ENCODE measurements at places on chromosomes 2 and 18. TPM values are rescaled to one million over a fixed set of nuclear protein-coding genes. Genes with fewer than 3 reads are reported as not detected.

The TET3 gene
- polyA plus RNA-seq, result 4.7 TPM

The PLEK gene
- polyA plus RNA-seq, result 0.05 TPM

The MC5R gene
- polyA plus RNA-seq, result not detected

The DES gene
- polyA plus RNA-seq, result 0.21 TPM

The HOXD13 gene
- polyA plus RNA-seq, result not detected

The MYCN gene
- polyA plus RNA-seq, result not detected

The TMEM163 gene
- not detected for polyA plus RNA-seq

The CPS1 gene
- polyA plus RNA-seq, result 17.6 TPM

The FZD7 gene
- 0.38 TPM for polyA plus RNA-seq

The CEBPZOS gene
- polyA plus RNA-seq, result 44.7 TPM

The TRIM43 gene
- not detected for polyA plus RNA-seq

The CCDC74A gene
- polyA plus RNA-seq, result 0.17 TPM

The OBSL1 gene
- polyA plus RNA-seq, result 229 TPM

The ALPP gene
- polyA plus RNA-seq, result not detected

The VWA3B gene
- polyA plus RNA-seq, result not detected

The KIF1A gene
- polyA plus RNA-seq, result 0.01 TPM

The MBP gene
- 10.9 TPM for polyA plus RNA-seq

The ETAA1 gene
- polyA plus RNA-seq, result 9.1 TPM

The ABCG8 gene
- polyA plus RNA-seq, result 10.0 TPM

The UGT1A7 gene
- polyA plus RNA-seq, result not detected

The SIGLEC15 gene
- not detected for polyA plus RNA-seq

The VIT gene
- not detected for polyA plus RNA-seq

The CDK15 gene
- not detected for polyA plus RNA-seq

The ZFAND2B gene
- polyA plus RNA-seq, result 139 TPM

The SERPINB3 gene
- not detected for polyA plus RNA-seq

The CHAC2 gene
- 1.7 TPM for polyA plus RNA-seq

The SPATS2L gene
- polyA plus RNA-seq, result 212 TPM

The MALL gene
- not detected for polyA plus RNA-seq

The NAT8 gene
- polyA plus RNA-seq, result 12.9 TPM

The FSIP2 gene
- not detected for polyA plus RNA-seq

The ATG9A gene
- 131 TPM for polyA plus RNA-seq

The ASXL3 gene
- polyA plus RNA-seq, result not detected

The PSD4 gene
- polyA plus RNA-seq, result 5.8 TPM

The MTHFD2 gene
- 269 TPM for polyA plus RNA-seq

The ALLC gene
- polyA plus RNA-seq, result 0.04 TPM

The FEV gene
- not detected for polyA plus RNA-seq

The SPP2 gene
- not detected for polyA plus RNA-seq

The RAB3GAP1 gene
- 16.7 TPM for polyA plus RNA-seq

The GPR45 gene
- polyA plus RNA-seq, result not detected

The SCYGR1 gene
- polyA plus RNA-seq, result not detected

The LCLAT1 gene
- 18.0 TPM for polyA plus RNA-seq

The EVX2 gene
- not detected for polyA plus RNA-seq

The FIGLA gene
- polyA plus RNA-seq, result not detected

The CASP8 gene
- 25.0 TPM for polyA plus RNA-seq

The ZAP70 gene
- polyA plus RNA-seq, result 4.0 TPM
